ENCODE measurements at places on chromosomes 13 and 19. TPM values are rescaled to one million over a fixed set of nuclear protein-coding genes. Genes with fewer than 3 reads are reported as not detected.

The ATP4A gene
- not detected for polyA plus RNA-seq

The SSC5D gene
- 15.6 TPM for polyA plus RNA-seq

The OLFM2 gene
- polyA plus RNA-seq = 21.6 TPM

The CCDC8 gene
- 39.7 TPM for polyA plus RNA-seq

- no peak for DNase-seq
These were observed 432.2 kb downstream of the OLFM4 start for GRCh38 chr13:53460796-53461195.

The ZNF527 gene
- 7.1 TPM for polyA plus RNA-seq

GRCh38 chr19:17448131-17448967 lies at the start of gene TMEM221:
Gene TMEM221, minus strand, starts transcription at chr19:17448668. Its CDS starts 206 bp downstream, at chr19:17448462.
- DNase-seq = peak; percentile 11

DNA sequence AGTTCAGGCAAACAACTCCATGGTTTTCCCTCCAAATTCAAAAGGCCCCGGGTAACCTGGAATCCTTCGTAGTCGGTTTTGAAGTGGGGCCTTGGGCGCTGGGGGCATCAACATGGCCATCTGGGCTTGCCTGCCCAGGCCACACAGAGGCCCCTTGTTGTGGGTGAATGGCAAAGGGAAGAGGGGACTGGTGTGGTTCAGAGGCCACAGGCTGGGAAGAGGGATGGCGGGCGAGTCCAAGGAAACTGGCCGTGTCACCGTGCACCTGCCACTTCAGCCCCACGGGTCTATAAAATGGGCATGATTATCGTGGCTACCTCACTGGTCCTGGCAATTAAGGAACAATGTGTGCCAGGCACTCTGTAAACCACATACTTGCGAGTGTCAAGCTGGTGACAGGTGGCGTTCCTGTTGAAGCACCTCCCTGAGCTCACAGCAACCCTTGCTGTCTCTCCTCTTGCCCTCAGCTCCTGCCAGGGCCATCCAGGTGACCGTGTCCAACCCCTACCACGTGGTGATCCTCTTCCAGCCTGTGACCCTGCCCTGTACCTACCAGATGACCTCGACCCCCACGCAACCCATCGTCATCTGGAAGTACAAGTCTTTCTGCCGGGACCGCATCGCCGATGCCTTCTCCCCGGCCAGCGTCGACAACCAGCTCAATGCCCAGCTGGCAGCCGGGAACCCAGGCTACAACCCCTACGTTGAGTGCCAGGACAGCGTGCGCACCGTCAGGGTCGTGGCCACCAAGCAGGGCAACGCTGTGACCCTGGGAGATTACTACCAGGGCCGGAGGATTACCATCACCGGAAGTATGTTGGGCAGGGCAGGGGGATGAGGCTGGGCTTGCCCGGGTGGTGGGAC lies 1.3 kb downstream of the LSR start:
- no peak for DNase-seq

The PIK3R2 gene
- polyA plus RNA-seq = 26.6 TPM
